ENCODE measurements at places on chromosomes 3 and 15.

- DNase-seq: no peak
These were observed 23.0 kb downstream of the MAGEF1 start for GRCh38 chr3:184688882-184689271.

GRCh38 chr3:56783644-56784447, 17.9 kb downstream of the ARHGEF3 start:
- DNase-seq: peak; percentile 87

DNA sequence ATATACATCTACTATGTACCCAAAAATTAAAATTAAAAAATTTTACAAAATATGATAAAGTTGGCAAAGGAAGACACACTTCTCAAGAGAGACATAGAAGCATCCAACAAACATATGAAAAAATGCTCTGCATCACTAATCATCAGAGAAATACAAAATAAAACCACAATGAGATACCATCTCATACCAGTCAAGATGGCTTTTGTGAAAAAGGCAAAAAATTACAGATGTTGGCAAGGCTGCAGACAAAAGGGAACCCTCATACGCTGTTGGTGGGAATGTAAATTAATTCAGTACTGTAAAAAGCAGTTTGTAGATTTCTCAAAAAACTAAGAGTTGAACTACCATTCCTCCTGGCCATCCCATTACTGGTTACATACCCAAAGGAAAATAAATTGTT, 581.7 kb upstream of the CCDC54 start:
- no peak for DNase-seq

- no peak for DNase-seq
These were observed 162.4 kb upstream of the TGFBR2 start for GRCh38 chr3:30443756-30444673.

GRCh38 chr3:126354776-126355175, 2.4 kb downstream of the KLF15 start:
- DNase-seq: no peak

DNA sequence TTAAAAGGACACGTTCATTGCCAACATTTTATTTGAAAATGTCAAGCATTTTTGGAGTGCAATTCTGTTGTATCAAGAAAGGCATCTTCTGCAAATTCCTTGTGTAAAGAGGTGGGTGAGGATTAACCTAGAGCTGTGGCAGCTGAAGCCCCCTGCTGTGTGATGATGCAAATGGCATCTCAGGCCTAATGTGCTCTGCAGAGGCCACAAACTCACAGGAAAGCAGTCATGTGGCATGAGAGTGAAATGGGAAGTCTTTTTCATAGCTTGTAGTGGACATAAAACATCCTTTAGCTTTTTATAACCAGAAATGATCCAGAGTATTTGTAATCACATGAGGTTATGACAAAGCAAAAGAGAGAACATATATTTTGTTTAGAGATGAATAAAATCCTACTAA, 6.4 kb downstream of the CADM2 start:
- DNase-seq: no peak

- DNase-seq: peak; percentile 42
These were observed 47.5 kb upstream of the MUC4 start for GRCh38 chr3:195859061-195859845.

GRCh38 chr3:183287301-183287971, 34.4 kb downstream of the B3GNT5 start:
- no peak for DNase-seq

DNA sequence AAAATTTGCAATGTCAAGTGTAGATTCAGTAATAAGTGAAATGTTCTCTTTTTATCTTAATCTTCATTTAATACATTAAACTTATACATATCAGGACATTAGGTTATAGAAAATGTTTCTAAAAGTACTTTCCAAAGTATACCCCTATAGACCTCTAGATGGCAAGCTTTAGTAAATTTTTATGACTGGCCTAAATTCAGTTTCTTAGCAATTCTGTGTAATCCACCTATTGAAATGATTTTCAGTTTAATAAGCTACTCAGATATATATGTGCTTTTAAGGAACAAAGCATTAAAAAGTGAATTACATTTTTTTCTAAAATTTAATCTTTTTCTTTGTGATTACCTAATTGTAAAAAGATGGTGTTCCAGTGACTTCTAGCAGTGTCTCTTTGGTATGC, 342.2 kb downstream of the GBE1 start:
- no peak for DNase-seq

DNA sequence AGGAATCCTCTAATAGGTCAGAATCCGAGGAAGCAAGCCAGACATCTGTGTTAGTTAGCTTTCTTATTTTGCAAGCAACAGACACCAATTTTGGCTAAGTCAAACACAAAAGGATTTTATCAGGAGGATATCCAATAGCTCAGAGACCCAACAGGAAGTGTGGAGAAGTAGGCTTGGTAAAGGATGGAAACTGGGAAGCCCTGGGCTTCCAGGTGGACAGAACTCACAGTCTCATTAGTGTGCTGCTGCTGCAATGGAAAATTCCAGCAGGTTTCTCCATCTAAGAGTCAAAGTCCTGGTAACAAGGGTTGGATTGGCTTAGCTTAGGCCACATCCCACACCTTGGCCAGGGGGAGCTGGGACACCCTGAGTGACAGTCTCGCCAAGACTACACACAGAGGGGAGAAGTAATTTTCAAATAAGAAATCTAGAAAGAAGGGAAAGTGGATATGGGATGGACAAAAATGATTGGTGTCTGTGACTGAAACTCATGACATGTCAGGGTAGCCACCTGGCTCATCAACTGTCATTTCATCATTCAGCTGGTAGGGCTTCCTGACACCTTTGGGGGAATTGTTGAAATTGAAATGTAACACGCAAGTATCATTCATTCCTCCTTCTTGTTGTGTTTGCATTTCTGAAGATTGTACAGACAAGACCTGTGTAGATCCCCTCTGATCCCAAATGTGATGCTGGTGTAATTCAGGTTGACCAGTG, 158.6 kb downstream of the THSD4 start:
- no peak for DNase-seq

- DNase-seq: no peak
These were observed 66.0 kb downstream of the MYO1E start for GRCh38 chr15:59306520-59307164.

GRCh38 chr3:128486205-128486628, 6.8 kb downstream of the GATA2 start:
- no peak for DNase-seq
